ENCODE measurements at places on chromosomes 1 and 21.
A peak's percentile ranks its signal among the peaks of the same experiment; 100 is the strongest.

DNA sequence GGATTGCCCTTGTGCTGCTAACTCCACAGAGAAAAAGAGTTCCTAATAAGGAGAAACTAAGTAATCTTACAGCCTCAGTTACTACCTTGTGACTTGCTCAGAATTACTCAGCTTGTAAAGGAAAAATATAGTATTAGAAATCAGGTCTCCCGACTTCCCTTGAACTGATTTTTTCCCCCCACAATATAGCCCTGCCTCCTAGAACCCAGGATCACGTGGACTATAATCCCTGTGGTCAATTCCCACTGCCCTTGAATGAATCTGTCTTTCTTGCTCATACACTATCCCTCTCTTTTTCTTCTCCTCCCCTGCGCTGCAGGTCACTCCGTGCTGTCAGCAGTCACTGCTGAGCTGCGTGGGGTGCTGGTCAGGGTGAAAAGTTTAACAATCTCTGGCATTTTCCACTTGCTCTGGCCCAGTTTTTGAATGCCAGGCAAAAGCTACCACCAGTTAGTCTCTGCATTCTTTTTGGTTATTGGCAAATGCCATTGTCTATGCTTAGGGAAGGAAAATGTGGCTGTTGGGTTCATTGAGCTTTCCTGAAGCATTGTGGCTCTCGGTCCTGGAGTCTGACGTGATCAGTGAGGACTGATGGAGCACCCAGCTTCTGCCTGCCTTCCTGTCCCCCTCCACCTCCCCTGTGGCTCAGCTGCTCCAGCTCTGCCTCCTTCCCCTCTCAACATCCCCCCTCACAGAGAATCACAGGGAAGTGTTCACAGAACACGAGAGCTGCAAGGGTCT lies 1.9 kb upstream of the MYOC start:
- no peak overlapping the region for H3K4me3 ChIP-seq
- no peaks in the 10 kb centered on the region for H3K36me3 ChIP-seq

DNA sequence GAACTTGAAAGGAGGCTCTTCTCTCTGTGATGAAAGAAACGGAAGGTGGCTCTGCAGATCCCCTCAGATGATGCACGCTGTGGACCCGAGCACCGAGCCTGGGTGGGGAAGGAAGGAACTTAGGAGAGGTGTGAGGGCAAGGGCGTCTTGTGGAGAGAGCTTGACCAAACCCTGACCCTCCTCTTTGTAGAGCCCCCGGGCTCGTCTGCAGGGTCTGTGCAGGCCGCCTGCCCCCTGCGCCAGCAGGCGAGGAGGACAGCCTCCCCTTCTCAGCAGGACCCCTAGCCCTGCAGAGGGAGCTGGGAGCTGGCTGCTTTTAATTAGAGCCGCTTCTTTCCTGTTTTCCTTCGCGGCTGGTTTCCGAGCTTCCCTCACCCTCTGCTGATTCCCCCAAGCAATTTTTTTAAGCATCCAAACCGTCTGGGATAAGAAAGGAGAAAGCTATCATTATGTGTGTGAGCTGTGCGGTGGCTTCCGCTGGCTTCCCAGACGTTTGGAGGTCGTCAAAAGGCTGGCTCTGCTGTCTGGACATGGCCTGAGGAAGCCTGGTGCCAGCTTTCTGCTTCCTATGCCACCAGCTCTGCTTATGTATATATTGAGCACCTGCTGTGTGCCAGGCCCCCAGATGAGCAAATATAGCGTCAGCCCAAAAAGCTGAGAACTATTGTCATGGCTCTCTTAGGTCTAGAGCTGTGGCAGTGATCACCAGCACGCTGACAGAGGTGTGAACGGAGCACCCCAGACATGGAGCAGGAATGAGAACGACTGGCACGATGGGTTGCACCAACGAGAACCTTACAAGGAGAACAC lies 160.2 kb upstream of the IRF2BP2 start:
- no peaks in the 10 kb centered on the region for H3K36me3 ChIP-seq
- peak; percentile 32 for DNase-seq
- H3K4me3 ChIP-seq, result no peak overlapping the region
- no peak overlapping the region for H3K27ac ChIP-seq
- H3K27me3 ChIP-seq, result no peaks in the 10 kb centered on the region

DNA sequence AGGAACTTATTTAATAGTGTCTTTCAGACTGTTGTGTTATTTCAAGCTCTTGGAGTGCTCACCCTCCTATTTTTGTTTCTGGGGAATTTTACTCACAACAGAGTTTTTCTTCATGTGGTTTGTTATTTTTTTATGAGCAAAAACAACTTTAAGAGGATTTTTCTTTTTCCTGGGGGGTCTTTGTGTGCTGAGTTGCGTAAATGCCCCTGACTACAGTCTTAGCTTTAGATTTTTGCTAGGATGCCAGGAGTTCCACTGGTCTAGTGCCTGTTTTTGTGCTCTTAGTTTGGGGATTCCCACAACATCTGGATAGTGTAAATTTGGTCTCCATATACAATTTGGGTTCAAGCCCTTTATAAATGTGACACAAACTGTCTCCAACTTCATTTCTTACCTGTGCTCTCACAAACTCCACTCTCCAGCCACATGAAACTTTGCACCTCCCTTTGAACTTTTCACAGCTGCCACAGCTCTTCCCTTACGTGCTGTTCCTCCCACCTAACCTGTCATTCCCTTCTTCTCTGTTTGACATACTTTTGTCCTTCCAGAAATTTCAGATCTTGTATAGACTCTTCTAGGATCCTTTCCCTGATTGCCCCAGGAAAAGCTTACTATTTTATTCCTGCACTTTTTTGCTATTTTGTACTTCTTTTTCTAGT lies 180.2 kb downstream of the CRB1 start:
- no peak overlapping the region for H3K4me3 ChIP-seq
- no peak for DNase-seq
- no peaks in the 10 kb centered on the region for H3K4me1 ChIP-seq
- H3K36me3 ChIP-seq, result no peaks in the 10 kb centered on the region
- no peaks in the 10 kb centered on the region for H3K27me3 ChIP-seq

GRCh38 chr1:23661887-23662286 lies 29.7 kb upstream of the RPL11 start:
- no peak overlapping the region for H3K4me3 ChIP-seq
- H3K4me1 ChIP-seq, result no peaks in the 10 kb centered on the region
- H3K27me3 ChIP-seq, result no peaks in the 10 kb centered on the region
- H3K27ac ChIP-seq, result no peak overlapping the region

GRCh38 chr1:35762141-35762540 lies 7.6 kb downstream of the CLSPN start:
- H3K27me3 ChIP-seq, result no peaks in the 10 kb centered on the region
- no peak overlapping the region for H3K4me3 ChIP-seq
- H3K27ac ChIP-seq, result no peak overlapping the region

DNA sequence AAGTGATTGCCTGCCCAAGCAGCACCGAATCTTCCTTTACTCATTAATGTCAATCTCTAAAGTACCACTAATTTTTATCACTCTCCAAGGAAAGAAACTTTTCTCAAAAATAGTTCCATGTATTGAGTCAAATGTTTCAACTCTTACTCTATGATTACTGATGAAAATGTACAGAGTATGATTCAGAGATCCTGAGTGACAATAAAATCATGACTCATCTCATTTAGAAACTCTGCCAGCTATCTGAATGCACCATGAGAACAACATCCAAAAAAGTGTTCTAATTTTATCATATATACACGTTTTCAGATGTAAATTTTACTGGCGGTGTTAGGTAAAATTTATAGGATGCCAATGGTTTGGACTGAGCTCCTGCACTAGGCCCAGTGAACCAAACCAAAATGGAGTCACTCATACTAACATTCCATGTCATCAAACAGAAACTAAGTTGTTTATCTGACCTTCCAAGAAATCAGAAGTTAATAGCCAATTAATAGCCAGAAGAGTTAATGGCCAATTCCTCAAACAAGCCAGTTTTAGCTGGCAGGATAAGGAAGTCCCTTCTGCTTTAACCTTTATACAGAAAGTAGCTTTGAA lies 22.6 kb downstream of the PLPPR5 start:
- no peaks in the 10 kb centered on the region for H3K36me3 ChIP-seq
- peak; percentile 18 for DNase-seq
- no peak overlapping the region for H3K27ac ChIP-seq
- no peaks in the 10 kb centered on the region for H3K27me3 ChIP-seq
- no peak overlapping the region for H3K4me3 ChIP-seq

DNA sequence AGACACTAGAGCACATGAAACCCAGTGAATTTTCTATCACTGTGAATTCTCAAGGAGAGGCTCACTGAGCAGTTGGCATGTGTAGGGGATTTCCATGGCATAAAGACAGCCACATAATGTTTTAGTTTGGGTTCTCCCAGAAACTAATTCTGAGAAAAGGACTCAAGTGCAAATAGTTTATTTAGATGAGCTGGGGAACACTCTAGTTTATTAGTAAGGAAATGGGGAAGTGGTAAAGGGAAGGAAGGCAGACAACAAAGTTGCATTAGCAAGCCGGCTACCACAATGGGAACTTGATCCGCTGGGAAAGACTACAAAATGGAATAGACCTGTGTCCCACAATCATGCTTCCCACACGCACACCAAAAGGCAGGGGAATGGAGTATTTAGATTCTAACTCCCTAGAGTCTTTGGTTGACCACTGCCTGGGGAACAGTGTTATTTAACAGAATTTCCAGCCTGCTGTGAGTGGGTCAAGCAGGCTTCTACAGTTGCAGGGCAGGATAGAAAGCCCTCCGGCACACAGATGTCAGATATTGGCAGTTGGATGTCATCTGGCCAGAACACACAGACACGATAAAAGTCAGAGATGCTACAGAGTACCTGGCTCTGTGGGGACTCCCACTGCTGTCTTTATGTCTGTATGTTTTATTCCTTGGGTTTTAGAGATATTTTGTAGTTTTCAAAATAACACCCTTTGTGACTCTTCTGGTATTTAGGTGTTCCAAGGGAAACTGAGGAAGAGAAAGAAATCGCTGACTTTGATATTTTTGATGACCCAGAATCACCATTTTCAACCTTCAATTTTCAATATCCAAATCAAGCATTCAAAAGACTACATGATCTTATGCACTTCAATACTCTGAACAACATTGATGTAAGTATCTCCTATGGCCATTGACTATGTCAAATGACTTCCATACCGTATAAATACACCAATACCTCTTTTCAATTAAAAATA lies 150.1 kb downstream of the PLA2G4A start:
- H3K36me3 ChIP-seq, result no peaks in the 10 kb centered on the region
- H3K4me1 ChIP-seq, result peaks cover 38% of the 10 kb centered on the region
- DNase-seq, result no peak
- H3K27me3 ChIP-seq, result no peaks in the 10 kb centered on the region
- no peak overlapping the region for H3K27ac ChIP-seq
- H3K4me3 ChIP-seq, result no peak overlapping the region

DNA sequence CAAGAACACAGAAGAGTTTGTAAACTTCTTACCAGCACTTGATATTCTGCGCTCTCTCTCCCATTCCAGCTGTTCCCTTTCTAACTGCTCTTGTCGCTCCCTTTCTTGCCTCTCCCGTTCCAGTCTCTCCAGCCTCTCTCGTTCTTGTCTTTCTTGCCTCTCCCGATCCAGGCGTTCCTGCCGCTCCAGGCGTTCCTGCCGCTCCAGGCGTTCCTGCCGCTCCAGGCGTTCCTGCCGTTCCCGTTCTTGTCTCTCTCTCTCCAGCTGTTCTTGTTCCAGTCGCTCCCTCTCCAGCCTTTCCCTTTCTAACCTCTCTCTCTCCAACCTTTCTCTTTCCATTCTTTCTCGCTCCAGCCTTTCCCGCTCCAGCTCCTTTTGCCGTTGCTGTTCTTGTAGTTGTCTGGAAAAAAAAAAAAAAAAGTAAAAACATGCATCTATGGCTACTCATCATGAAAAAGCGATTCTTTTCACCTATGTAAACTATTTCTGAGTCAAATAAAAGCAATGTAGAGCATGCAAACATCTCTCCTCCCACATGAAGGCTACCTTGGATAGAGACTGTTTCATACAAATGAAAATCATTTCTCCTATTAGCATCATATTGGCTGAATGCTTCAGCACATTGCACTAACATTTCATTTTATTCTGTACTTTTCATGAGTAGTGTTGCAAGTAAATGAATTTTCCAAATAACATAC lies 91.5 kb upstream of the LBR start:
- peaks cover 17% of the 10 kb centered on the region for H3K36me3 ChIP-seq
- H3K27ac ChIP-seq, result no peak overlapping the region
- no peak overlapping the region for H3K4me3 ChIP-seq
- peaks cover 18% of the 10 kb centered on the region for H3K4me1 ChIP-seq
- H3K27me3 ChIP-seq, result no peaks in the 10 kb centered on the region

- no peaks in the 10 kb centered on the region for H3K36me3 ChIP-seq
- no peak for DNase-seq
- H3K27me3 ChIP-seq, result peaks cover 3% of the 10 kb centered on the region
- no peaks in the 10 kb centered on the region for H3K4me1 ChIP-seq
Measured at GRCh38 chr1:55448261-55448660, 233.1 kb upstream of the USP24 start.

GRCh38 chr1:220652995-220653394 lies 37.2 kb upstream of the C1orf115 start:
- H3K4me3 ChIP-seq, result no peak overlapping the region
- no peaks in the 10 kb centered on the region for H3K27me3 ChIP-seq
- H3K27ac ChIP-seq, result no peak overlapping the region
- H3K4me1 ChIP-seq, result no peaks in the 10 kb centered on the region
- DNase-seq, result no peak
- no peaks in the 10 kb centered on the region for H3K36me3 ChIP-seq

DNA sequence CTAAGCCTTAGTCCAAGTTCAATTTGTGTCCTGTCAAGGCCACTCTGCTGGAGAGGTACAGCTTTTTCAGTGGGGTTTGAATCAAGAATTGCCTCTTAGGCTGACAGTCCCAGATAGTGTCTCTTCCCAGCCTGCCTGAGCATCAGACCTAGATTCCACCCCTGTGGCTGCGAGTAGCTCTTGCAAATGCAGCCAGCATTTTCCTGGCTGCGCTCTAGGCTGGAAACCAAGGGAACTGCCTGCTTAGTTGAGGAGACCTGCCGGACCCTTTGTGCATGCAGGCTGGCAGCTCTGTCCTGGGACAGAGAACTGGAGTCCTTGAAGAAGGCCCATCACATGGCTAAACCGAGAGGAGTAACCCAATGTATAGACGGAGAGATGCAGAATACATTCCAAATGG lies 293.7 kb downstream of the PCP4 start:
- no peak overlapping the region for H3K4me3 ChIP-seq
- H3K4me1 ChIP-seq, result no peaks in the 10 kb centered on the region
- H3K36me3 ChIP-seq, result no peaks in the 10 kb centered on the region
- no peaks in the 10 kb centered on the region for H3K27me3 ChIP-seq
- no peak for DNase-seq

DNA sequence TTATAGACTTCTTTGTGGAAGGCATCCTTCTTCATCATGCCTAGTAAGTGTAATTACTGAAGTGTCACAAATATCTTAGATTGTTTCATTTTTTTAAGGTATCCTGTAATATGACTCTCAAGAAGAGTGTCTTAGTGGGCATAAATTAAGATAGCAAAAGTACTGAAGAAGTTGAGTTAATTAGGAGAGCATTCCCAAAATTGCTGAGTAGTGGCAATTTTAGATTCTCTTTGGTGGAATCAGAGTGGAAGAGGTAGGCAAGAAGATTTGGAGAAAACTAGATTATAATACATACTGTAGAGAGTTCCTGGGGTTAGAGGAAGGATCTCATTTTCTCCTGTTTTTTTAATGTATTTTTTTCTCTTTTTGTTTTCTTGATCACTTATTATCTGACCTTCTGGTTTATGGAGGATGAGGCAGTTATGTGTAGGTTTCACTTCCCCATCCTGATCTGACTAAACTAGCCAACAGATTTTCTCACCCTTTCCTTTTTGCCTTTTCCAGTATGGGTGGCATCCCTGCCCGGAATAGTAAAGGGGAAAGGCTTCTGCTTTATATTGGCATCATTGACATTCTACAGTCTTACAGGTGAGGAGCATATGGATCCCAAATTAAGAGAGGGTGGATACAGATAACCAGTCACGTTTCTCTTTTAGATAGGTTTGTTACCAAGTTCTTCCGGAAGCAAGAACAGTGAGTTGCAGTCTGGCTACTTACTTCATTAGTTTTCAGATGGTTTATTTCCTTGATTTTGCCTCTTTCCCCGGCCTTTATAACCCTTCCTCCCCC lies 16.7 kb upstream of the PSMD4 start:
- H3K27ac ChIP-seq, result no peak overlapping the region
- no peaks in the 10 kb centered on the region for H3K27me3 ChIP-seq
- H3K4me1 ChIP-seq, result no peaks in the 10 kb centered on the region
